ENCODE measurements at places on chromosomes 3 and 15.

- DNase-seq, result no peak
Measured at GRCh38 chr3:30621576-30621975, 15.2 kb downstream of the TGFBR2 start.

- no peak for DNase-seq
Measured at GRCh38 chr3:48655606-48656005, 7.1 kb downstream of the CELSR3 start.

DNA sequence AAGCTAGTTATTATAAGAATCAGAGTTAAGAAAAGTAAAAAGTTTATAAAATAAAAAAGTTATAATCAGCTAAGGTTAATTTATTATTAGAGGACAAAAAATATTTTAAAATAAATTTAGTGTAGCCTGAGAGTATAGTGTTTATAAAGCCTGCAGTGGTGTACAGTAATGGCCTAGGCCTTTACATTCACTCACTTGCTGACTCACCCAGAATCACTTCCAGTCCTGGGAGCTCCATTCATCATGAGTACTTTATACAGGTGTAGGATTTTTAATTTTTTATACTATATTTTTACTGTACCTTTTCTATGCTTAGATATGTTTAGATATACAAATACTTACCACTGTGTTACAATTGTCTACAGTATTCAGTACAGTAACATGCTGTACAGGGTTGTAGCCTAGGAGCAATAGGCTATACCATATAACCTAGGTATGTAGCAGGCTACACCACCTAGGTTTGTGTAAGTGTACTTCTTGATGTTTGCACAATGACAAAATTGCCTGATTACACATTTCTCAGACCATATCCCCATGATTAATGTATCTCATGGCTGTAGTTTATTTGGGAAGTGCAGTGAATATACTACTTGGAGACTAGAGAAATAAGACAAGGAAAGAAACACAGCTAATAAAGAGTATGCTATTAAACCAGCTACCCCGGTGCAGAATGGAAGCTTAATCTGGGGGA, 101.9 kb upstream of the GALNT15 start:
- no peak for DNase-seq

GRCh38 chr3:86978111-86978551, 12.8 kb downstream of the VGLL3 start:
- no peak for DNase-seq

GRCh38 chr3:180619723-180620122, 17.8 kb downstream of the TTC14 start:
- no peak for DNase-seq

GRCh38 chr3:190697901-190698300, 164.6 kb downstream of the GMNC start:
- no peak for DNase-seq

DNA sequence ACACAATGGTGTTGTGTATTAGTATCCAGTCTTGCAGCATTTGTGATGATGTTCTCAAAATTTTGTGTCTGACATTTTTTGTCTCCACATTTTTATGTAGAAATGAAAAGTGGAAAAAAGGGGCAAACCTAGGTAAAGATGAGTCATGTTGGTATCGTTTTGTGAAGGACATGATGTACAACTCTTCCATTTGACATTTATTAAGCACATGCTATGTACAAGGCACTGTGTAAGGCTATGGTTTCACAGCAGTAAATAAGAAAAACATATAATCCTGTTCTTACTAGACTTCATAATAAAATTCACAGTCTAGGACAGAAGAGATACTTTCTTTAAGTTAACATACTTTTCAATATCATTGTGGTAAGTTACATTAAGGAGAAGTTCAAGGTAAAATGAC, 143.5 kb upstream of the CNTN4 start:
- DNase-seq, result no peak

GRCh38 chr3:46378426-46378942, 7.7 kb downstream of the CCR5 start:
- DNase-seq, result no peak

DNA sequence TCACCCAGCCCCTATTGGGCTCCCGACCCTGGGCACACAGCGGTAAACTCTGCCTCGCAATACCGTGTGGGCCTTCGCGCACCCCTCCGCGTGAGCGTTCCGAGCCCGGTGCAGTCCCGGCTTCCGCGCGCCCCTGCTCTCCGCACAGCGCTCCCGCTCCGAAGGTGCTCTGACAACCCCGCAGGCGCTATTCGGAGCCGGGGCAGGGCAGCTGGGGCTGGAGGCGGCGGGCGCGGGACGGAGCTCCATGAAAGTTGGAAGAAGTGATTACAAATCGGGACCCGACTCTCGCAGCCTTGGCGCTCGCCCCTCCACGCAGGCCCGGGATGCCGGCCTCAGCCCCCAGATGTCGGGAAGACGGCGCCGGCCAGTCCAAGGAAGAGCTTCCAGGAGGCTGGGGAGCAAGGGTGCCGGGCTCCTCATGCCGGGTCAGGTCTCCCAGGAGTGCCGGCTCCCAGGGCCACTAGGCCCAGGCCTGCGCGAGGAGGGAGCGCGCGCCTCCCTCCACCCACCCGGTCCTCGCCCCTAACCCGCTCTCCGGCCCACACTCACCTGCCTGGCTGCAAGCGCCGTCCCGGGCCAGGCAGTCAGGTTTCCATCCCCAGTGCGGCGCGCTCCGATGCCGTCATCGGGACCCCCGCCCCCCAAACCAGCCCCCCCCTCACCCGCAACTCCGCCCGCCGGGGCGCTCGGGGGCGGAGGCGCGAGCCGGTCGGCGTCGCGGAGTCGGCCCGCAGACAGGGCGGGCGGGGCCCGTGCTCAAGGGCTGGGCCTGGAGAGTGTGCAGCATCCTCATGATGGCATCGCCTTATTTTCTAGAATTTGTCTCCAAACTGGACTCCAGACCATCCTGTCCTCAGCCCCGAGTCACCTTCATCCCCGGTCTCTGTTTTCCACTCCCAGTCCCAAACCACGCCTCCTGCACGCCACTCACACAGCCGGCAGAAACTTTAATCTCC, at the start of gene KIF7:
TSS of gene KIF7 (minus strand) at position 621 of the 959 bp plus-strand sequence. CDS start 2,537 bp downstream, outside the sequence.
- no peak for DNase-seq

DNA sequence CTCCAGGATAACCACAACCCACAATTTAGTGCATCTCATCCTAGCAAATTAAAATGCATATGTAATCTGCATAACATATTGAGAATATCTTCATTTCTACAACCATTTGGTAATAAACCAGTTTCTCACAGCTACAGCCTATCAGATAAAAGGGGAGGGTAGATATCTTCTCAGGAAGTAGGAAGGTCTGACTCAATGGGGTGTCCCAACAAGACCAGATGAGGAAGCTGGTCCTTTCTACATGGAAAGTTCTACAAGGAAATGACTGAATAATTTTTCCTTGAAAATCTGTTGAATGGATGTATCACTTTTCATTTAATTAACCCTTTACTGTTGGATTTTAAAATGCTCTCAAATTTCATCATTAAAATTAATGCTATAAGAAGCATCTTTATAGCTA, 17.4 kb upstream of the TMPRSS7 start:
- no peak for DNase-seq

DNA sequence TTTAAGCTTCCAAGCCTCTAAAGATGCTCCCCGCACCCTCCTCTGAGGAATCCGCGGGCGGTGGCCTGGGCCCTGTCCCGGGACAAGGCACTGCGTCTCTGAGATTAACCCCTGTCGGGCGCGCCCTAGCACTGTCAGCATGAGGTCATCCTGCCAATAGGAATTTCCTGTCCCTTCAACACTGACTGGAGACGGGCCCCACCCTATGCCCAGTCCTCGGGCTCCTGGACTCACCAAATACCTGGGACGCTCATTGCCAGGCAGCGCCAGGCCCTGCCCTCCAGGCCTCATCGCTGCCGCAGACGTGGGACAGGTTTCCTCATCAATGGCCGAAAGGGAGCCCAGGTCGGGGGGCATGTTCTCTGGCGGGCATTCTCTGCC, 67.6 kb upstream of the SH3GL3 start:
- DNase-seq, result no peak

DNA sequence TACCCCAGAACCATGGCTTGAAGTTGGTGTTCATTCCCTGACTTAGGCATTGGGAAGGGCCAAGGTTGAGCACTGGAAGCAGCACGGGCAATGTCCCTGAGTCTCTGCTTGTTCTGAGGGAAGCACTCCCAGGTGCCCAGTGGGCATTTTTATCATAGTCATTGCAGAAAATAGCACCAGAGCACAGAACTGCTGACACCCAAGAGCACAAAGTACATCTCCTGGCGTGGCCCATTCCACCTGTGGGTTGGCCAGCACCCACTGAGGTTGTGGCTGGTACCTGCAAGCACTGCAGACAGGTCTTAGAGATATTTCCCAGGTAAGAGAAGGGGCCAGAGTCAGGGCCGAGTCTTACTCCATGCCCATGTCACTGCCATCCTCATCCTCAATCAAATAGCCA, 28.5 kb upstream of the GCNT3 start:
- DNase-seq, result no peak

DNA sequence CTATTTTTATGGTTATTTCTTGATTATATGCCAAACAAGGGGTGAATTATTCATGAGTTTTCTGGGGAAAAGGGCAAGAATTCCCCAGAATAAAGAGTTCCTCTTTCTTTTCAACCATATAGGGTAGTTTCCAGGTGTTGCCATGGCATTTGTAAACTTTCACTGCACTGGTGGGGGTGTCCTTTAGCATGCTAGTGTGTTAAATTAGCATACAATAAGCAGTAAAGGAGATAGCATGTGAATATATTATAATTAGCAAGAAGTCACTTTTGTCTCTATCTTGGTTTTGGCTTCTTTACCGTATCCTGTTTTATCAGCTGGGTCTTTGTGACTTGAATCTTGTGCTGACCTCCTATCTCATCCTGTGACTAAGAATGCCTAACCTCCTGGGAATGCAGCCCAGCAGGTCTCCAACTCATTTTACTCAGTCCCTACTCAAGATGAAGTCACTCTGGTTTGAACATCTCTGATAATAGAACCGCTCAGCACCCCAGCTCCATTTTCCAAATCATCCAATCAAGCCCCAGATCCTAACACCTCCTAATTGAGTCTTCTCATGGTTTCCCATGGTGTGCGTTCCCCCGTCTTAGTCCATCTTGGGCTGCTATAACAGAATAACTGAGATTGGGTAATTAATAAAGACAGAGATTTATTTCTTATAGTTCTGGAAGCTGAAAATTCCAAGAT, 3.4 kb upstream of the SELENOT start:
- DNase-seq, result no peak

DNA sequence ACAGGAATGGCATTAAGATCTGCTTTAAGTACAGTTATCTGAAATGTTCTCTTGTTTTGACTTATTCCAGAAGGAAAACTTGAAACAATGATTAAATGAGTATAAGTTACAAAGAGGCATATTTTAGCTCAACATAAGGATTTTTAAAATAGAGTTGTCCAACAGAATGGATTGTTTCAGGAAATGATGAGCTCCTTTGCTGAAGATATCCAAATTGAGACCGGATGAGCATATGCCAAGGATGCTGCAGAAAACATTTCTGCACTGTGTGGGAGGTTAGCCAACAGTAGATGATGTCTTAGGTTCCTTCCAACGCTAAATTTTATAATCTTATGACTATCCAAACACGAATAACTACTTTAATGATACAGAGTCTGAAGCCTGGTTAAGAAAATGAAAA, 226.5 kb upstream of the NANOGP8 start:
- no peak for DNase-seq

DNA sequence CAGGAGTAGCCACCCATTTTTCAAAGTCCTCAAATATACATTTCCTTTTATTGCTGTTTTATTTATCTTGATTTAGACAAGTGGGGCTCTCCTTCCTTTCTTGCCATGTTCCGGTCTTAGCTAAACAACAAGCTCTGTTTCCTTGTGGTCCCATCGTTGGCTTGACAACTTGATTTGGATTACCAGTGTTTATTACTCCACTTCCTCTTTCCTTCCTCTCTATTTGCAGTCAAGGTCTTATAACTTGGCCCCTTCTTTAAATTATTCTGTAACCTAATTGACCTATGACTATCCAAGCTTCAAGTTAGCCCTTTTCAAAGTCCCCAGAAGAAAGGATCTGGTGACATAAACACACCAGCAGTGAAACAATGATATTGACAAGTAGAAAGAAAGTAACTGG, 130.6 kb upstream of the STT3B start:
- no peak for DNase-seq

- no peak for DNase-seq
Measured at GRCh38 chr15:39720081-39720480, 62.6 kb downstream of the FSIP1 start.

DNA sequence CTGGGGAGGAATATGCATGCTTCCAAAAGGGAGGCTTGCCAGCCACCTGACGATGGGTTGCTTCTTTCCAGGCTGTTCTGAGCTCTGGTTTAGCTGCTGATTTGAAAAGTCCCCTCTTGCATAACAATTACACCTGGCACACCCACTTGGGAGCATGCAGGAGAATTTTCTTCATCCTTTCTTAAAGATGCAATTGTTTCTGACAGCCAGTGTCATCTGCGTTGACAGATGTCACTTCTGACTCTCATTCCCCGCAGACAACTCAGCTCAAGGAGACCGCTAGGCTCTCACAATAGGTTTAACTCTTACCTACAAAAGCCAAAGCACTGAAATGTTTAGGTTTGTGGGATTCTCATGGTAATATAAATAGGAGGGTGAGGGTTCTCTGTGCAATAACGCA, 185.6 kb upstream of the SYNPR start:
- no peak for DNase-seq

DNA sequence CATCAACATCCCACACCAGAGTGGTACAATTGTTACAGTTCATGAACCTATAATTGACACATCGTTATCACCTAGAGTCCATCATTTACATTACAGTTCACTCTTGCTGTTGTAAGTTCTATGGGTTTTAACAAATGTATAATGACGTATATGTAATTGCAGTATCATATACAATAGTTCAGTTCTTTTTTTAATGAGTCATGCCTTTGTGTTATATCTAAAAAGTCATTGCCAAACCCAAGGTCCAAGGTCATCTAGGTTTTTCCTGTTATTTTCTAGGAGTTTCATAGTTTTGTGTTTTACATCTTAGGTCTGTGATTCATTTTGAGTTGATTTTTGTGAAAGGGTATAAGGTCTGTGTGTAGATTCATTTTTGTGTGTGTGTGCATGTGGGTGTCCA, 160.9 kb upstream of the GALNT15 start:
- no peak for DNase-seq

DNA sequence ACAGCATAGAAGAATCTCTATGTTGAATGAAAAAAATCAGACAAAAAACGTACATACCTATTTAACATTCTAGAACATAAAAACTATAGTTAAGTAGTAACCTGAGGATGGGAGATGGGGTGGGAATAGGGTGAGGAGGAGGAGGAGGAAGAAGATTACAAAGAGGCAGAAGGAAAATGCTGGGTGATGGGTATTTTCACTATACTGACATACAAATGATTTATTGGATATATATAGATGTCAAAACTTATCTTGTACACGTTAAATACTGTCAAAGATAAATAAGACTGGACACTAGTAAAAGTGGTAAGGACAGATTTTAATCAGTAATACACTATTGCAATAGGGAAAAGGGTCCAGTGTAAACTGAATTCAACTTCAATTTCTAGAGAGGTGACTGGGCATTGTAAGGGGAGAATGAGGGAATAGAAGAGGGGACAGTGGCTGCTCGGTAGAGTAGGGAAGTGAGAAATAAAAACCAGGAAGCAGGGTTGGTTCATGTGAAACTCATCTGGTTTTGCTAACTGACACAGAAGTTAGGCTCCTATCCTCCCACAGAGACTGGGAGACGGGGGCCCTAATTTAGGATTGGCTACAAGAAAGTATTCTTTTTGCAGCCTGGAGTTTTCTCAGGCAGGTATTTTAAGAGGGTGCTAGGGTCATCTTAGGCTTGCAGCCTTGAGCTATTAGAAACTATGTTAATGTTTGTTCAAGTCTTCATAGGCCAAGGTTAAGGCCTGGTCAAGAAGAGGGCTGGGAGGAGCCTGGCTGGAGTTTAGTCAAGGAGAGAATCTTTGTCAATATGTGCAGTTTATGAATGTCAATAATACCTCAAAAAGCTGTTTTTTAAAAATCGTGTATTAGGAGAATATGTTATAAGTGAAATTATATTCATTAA, 15.0 kb upstream of the C15orf61 start:
- DNase-seq, result no peak

Measured in NCI-H1048 (cell line).